Stimulated activated CD8-positive, alpha-beta memory T cell treated with anti-CD3 and anti-CD28 coated beads, Interleukin-4, amount 100 ng/mL, for 1 hour (primary cell): ENCODE measurements at places on chromosomes 2 and 18.

- DNase-seq, result no peak
Observed at GRCh38 chr2:65215946-65216345, 11.7 kb upstream of the ACTR2 start.

- no peak for DNase-seq
Observed at GRCh38 chr2:48306409-48307284, 223.3 kb upstream of the STON1 start.

- no peak for DNase-seq
Observed at GRCh38 chr18:65752625-65753325, 2.0 kb downstream of the CDH7 start.

GRCh38 chr2:239768031-239768790, 256.9 kb downstream of the NDUFA10 start:
- no peak for DNase-seq

- DNase-seq, result no peak
Observed at GRCh38 chr2:180115675-180116074, 108.6 kb upstream of the CWC22 start.

DNA sequence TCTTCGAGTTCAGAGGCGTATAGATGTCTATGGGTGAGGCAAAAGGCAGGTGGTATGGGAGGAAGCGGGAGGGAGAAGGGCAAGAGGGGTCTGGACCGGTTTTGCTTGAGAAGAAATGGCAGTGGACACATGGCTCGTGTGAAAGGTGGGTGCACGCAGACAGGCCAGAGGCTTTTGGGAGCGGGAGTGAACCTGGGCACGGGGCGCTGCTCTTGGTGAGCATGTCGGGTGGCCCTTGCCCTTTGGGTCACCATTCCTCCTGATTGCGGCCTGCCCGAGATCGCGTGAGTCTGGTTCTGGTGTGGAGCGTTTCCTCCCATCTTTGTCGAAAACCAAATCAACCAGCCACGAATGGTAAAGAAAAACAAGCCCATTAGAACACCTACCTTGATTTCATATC, 12.6 kb downstream of the LDLRAD4 start:
- no peak for DNase-seq

DNA sequence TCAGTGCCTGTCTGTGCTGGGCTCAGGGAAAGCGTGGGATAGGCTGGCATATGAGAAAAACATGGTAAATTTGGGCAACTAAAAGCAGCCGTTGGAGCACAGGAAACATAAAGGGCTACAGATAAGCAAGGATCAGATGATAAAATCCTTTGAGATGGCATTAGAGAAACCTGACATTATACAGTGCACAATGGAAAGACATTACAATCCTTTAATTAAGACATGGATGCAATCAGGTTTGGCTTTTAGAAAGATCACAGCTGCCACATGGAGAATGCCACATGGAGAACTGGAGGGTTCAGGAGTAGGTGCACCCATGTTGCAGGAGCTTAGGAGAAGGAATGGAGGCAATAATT, 117.3 kb downstream of the CDC42EP3 start:
- DNase-seq, result no peak

DNA sequence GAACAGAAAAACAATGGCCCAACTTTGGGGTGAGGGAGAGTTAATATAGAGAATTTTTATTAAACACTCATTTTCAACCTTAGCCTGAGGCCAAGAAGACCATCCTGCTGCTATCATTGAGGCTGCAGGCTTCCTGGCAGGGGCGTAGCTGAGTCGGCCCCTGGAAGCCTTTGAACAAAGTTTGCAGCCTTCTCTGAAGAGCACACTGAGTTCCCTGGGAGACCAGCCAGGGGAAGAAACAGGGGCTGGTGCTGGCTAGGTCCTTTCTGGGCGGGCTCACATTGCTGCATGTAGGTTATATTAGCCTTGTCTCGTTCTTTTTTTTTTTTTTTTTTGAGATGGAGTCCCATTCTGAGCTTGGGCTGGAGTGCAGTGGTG, 126.8 kb upstream of the HS6ST1 start:
- no peak for DNase-seq

DNA sequence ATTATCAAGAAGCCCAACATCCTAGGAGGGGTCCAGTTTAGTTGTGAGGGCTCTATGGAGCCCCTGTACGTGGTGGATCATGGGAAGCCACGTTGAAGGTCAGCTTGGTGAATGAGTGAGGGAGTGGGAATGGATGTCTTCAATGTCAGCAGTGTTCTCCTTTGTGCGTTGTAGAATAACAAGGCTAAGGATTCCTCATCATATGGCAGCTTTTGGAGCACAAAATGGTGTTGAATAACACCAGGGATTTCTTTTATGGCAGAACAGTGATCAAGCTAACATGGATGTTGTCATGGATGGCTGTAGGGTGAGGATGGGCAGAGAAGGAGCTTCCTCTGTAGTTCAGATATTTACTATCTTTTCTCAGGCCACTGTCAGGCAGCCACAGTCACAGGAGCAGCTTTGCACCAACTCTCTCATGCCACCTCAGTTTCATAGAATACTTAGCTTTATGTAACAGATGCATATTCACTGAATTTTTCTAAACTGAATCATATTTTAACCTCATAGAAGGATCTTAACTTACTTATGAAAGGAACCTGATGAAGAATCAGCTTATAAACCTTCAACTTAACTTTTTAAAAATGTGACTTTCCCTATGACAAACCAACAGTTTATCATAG, 284.5 kb upstream of the EPAS1 start:
- no peak for DNase-seq

DNA sequence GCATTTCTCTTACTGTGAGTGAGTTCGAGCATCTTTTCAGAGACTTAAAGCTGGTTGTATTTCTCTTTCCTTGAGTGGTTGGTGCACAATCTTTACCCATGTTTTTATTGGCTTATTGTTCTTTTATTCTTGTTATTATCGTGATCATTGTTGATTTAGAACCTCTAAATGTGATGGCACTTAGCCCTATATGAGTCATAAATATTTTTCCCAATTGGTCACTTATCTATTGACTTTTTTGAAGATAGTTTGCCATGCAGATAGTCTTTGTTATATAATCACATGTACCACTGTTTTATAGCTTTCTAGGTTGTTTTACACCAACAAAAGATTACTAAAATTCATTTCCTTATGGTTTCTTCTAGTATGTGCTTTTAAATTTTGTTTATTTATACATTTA, 141.6 kb upstream of the MSH6 start:
- no peak for DNase-seq

- no peak for DNase-seq
Observed at GRCh38 chr2:208906330-208906729, 499.7 kb downstream of the PTH2R start.

DNA sequence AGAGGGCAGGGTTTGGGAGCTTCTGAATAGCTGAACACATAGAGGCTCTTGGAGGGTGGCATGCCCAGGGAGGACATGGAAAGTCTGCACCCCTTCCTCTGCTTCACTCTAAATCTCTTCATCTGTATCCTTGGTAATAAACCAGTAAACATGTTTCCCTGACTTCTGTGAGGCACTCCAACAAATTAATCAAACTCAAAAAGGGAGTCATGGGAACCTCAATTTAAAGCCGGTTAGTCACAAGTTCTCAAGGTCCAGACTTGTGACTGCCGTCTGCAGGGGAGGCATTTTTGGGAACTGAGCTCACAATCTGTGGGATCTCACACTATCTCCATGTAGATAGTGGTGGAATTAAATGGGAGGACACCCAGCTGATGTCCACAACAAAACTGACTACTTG, 33.1 kb upstream of the STON1 start:
- no peak for DNase-seq

GRCh38 chr2:197152451-197153228, 157.9 kb downstream of the ANKRD44 start:
- DNase-seq, result no peak

DNA sequence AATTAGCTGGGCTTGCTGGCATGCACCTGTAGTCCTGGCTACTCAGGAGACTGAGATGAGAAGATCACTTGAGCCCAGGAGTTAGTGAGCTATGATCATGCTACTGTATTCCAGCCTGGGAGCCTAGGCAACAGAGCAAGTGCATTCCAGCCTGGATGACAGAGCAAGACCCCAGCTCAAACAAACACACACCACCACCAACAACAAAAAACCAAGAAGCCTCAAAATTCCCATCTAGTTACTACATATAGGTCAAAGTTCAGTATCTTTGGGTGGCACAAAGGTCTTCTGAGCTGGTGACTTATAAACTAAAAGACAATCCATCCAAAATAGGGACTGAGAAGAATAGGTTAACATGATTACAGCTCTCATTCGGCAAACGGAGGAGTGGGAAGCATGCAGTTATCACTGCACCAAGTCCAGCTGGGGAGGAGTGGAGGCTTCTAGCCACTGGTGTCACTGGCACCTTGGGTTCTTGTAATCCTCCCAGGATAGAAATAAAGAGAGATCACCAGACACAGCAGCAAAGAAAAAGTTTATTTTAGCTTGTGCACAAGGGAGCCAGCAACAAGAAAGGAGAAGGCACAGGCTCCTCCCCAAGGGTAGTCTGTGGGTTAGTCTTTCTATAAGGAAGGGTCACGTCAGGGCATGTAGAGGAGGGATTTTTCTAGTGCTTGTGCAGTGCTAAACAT, 57.4 kb downstream of the SH2D6 start:
- DNase-seq, result no peak

- no peak for DNase-seq
Observed at GRCh38 chr2:207255565-207256470, 90.1 kb upstream of the KLF7 start.

- DNase-seq, result no peak
Observed at GRCh38 chr18:9808295-9809241, 77.2 kb upstream of the TXNDC2 start.

GRCh38 chr2:128686881-128687555, 368.4 kb upstream of the HS6ST1 start:
- DNase-seq, result no peak

- DNase-seq, result no peak
Observed at GRCh38 chr2:648476-649424, 28.5 kb downstream of the TMEM18 start.

DNA sequence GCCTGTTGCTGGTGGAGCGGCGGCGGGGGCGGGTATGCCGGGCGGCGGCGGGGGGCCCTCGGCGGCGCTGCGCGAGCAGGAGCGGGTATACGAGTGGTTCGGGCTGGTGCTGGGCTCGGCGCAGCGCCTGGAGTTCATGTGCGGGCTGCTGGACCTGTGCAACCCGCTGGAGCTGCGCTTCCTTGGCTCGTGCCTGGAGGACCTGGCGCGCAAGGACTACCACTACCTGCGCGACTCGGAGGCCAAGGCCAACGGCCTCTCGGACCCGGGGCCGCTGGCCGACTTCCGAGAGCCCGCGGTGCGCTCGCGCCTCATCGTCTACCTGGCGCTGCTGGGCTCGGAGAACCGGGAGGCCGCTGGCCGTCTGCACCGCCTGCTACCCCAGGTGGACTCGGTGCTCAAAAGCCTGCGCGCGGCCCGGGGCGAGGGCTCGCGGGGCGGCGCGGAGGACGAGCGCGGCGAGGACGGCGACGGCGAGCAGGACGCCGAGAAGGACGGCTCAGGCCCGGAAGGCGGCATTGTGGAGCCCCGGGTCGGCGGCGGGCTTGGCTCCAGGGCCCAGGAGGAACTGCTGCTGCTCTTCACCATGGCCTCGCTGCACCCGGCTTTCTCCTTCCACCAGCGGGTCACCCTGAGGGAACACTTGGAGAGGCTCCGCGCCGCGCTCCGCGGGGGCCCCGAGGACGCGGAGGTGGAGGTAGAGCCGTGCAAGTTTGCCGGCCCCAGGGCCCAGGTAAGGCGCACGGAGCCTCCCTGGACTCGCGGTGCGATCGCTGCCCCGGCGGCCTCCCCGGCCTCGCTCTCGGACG, 1.0 kb downstream of the ZCCHC2 start:
- DNase-seq, result no peak

- DNase-seq, result no peak
Observed at GRCh38 chr2:101881131-101881530, 110.6 kb upstream of the IL1R2 start.

GRCh38 chr2:37330681-37331080, 6.0 kb upstream of the PRKD3 start:
- DNase-seq, result no peak

DNA sequence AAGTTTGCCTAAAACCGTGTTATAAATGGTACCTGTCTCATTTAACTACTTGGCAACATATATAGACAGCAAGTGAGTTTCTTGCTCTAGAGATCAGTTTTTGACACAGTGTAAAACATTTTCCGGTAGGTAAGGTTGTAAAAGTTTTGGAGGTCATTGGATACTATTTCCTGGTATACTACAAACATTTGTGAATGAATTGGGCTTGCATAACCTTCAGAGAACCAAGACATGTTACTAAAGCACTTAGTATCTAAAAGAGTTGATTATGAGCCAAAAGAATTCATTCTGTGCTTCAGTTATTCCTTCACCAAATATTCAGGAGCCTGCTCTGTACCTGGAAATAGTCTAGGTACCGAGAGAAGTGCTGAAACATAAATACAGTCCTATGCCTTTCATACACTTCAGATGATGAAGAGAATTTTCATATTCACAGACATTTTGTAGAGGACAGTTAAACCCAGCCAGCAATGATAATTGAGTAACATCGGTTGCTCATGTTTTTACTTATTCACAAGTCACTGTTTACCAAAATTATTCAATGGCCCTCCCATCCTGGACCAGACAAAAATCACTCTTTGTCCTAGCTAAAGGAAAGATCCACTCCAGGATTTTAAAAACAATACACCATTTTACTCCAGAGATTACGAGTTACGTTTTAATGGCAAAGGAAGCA, 319.4 kb upstream of the RBMS1 start:
- no peak for DNase-seq

- DNase-seq, result no peak
Observed at GRCh38 chr2:201618744-201619662, 24.3 kb downstream of the TMEM237 start.

DNA sequence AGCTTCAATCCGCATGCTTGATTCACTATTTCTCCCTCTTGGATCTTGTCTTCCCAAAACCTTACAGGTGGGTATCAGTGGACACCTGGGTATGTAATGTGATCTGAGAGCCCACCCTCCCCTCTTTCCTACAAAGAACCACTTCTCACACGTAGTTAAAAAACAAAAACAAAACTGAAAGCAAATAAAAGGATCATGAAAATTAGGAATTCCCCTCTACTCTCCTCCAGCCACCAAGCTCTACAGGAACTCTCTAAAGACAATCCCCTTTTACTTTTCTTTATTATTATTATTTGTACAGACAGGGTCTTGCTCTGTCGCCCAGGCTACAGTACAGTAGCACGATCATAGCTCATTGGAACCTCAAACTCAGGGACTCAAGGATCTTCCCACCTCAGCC, 40.8 kb upstream of the MYO1B start:
- DNase-seq, result no peak

GRCh38 chr2:109128616-109129355, at the start of gene SH3RF3:
TSS of gene SH3RF3 (plus strand) at chr2:109129205.
- no peak for DNase-seq

GRCh38 chr18:9469685-9470084, 5.6 kb upstream of the RALBP1 start:
- DNase-seq, result no peak

DNA sequence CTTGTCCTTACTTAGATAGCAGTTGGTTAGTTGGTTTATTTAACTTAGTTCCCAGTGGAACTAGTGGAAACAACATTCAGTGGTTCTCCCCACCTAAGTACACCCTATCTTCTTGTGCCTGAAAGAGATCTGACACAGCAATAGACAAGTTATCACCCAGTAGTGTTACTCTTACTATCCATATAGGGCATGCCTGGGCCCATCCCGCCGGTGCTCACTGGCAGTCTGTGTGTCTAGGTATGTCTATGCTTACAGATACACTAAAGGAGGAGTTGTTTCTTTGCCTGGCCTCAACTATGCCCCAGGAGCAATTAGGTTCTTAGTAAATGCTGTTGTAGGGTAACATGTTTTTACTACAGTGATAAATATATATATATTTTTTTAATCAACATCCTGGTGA, 12.0 kb upstream of the NRP2 start:
- DNase-seq, result no peak
